ENCODE measurements at places on chromosomes 2 and 18. TPM values are rescaled to one million over a fixed set of nuclear protein-coding genes. Genes with fewer than 3 reads are reported as not detected.
A peak's percentile ranks its signal among the peaks of the same experiment; 100 is the strongest.

PID1 gene
- total RNA-seq, result not detected

RIT2 gene
- not detected for total RNA-seq

CCDC85A gene
- not detected for total RNA-seq

ACTR2 gene
- 270 TPM for total RNA-seq

MERTK gene
- 0.34 TPM for total RNA-seq

GPR55 gene
- total RNA-seq, result 4.7 TPM

PLEK gene
- total RNA-seq, result 39.9 TPM

NDUFV2 gene
- 137 TPM for total RNA-seq

SNORC gene
- 0.94 TPM for total RNA-seq

DNA sequence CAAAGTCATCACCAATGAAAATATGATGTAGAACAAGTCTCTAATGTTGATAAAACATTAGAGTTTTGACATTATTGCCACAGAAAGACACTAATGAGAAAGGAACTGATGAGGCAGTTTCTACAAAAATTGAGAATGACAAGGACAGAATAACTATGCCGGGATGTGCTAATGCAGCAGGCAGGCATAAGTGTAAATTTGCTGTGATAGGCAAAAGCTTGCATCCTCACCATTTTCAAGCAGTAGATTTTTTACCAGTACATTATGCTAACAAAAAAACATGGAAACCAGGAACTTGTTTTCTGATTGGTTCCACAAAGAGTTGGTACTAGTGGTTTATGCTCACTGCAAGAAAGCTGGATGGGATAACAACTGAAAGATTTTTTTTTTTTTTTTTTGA, 715.5 kb upstream of the LRRTM4 start:
- no peak for DNase-seq
- H3K27ac ChIP-seq, result no peak overlapping the region
- H3K4me3 ChIP-seq, result no peak overlapping the region
- no peaks in the 10 kb centered on the region for H3K27me3 ChIP-seq
- H3K36me3 ChIP-seq, result no peaks in the 10 kb centered on the region

- H3K27me3 ChIP-seq, result no peaks in the 10 kb centered on the region
- H3K27ac ChIP-seq, result no peak overlapping the region
- no peaks in the 10 kb centered on the region for H3K36me3 ChIP-seq
- H3K4me1 ChIP-seq, result no peaks in the 10 kb centered on the region
- no peak overlapping the region for H3K4me3 ChIP-seq
- no peak for DNase-seq
Measured at GRCh38 chr2:196528486-196529223, 110.9 kb upstream of the CCDC150 start.

DNA sequence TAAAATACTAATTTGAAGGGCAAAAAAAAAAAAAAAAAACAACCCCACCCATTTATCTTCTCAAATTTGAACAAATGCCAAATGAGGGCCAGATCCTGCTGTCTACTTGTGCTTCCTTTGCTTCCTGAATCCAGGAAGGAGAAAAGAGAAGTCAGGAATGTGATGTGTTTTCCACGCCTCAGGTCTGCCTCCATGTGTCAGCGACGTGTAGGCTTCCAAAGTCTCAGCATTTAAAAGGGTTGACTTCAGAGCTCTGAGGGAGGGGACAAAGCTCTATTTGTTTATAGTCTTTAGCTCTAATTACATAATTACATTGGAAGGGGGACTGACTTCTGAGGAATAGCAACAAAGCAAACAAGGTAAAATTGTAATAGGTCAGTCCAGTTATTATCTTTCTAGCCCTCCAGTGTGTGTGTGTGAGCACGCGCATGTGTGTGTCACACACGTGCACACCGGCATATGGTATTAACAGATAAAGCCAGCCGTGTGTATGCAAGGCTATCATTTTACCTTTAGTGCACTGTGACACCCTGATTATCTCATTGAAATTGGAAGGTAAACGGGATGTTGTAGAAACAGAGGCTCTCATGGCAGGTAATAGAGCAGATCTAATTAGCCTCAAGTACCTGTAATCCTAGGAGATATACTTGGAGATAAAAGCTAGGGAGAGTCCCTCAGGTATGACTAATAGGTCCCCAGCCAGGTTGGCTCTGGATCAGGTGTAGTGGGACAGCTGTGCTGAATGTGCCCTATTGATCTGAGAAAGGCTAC, 911.4 kb upstream of the ZEB2 start:
- no peak overlapping the region for H3K27ac ChIP-seq
- H3K4me1 ChIP-seq, result no peaks in the 10 kb centered on the region
- no peak overlapping the region for H3K4me3 ChIP-seq

- H3K36me3 ChIP-seq, result no peaks in the 10 kb centered on the region
- H3K4me3 ChIP-seq, result no peak overlapping the region
- DNase-seq, result no peak
- H3K4me1 ChIP-seq, result no peaks in the 10 kb centered on the region
Measured at GRCh38 chr2:163768881-163769695, 33.3 kb upstream of the FIGN start.

- H3K27ac ChIP-seq, result no peak overlapping the region
- H3K36me3 ChIP-seq, result no peaks in the 10 kb centered on the region
- no peaks in the 10 kb centered on the region for H3K27me3 ChIP-seq
- peaks cover 8% of the 10 kb centered on the region for H3K4me1 ChIP-seq
Measured at GRCh38 chr2:27920148-27920885, 29.8 kb downstream of the BABAM2 start.

- no peak overlapping the region for H3K27ac ChIP-seq
- H3K36me3 ChIP-seq, result no peaks in the 10 kb centered on the region
- DNase-seq, result no peak
- no peaks in the 10 kb centered on the region for H3K27me3 ChIP-seq
Measured at GRCh38 chr2:142718576-142719155, 158.8 kb upstream of the KYNU start.

DNA sequence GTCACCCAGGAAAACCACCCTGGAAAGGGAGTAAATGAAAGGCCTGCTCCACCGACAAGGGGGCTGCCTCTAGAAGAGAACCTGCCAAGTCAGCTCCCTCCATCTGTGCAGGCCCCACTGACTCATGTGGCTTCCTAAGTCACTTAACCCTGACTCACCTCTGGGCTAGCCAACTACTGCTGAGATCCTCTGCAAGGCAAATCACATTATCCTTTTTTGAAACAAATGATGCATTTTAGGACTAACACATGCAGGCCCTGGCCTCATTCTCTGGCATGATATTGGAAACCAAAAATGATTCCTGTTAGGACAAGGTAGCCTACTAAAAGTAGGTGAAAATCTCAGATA, 474.6 kb downstream of the EPHA4 start:
- no peak overlapping the region for H3K4me3 ChIP-seq
- no peak overlapping the region for H3K27ac ChIP-seq
- DNase-seq, result no peak

GRCh38 chr2:31886700-31887099, 124.1 kb downstream of the MEMO1 start:
- H3K36me3 ChIP-seq, result peaks cover 10% of the 10 kb centered on the region
- no peak overlapping the region for H3K27ac ChIP-seq
- peak; percentile 17 for DNase-seq

DNA sequence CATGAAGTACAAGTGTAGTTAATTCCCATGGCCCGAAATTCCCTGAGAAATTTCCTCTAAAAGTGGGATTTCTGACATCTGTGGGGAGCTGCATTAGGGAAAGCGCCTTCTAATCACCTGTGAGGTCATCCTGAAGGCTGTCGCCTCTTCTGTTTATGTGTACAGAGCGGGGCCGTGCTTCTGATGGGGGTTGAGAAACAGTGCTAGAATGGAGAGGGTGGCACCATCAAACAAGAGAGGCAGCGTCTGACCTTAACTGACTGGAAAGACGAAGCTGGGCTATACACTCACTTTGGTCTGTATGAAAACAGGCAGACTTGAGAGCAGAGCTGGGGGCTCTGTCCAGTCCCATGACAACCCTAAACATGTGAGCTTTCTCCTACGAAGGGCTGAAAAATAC, 44.2 kb upstream of the DNMT3A start:
- peaks cover 23% of the 10 kb centered on the region for H3K4me1 ChIP-seq
- no peak overlapping the region for H3K27ac ChIP-seq
- no peak overlapping the region for H3K4me3 ChIP-seq
- no peak for DNase-seq
- no peaks in the 10 kb centered on the region for H3K36me3 ChIP-seq

DNA sequence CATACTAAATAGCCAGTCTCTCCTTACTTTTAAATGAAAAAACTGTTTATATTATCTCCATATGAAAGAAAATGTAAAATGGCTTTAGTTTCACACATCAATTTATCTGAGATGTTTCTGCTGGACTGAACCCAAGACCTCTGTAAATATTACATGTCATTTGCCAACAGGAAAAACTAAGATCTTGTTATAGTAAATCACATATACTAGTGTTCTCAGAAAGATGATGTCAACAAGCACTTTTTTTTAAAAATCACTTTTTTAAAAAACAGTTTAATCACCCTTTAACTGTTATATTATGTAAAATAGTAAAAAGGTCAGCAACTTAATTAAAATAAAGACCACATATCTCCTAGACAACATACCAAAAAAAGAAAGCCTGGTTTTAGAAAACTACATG, 46.3 kb downstream of the PTPN2 start:
- no peaks in the 10 kb centered on the region for H3K27me3 ChIP-seq
- peak overlapping the region; percentile 76 for H3K27ac ChIP-seq
- peaks cover 30% of the 10 kb centered on the region for H3K4me1 ChIP-seq
- H3K36me3 ChIP-seq, result no peaks in the 10 kb centered on the region
- H3K4me3 ChIP-seq, result no peak overlapping the region
- DNase-seq, result no peak

GRCh38 chr2:240869956-240870875, 1.6 kb downstream of the AGXT start:
- H3K27me3 ChIP-seq, result no peaks in the 10 kb centered on the region
- H3K4me3 ChIP-seq, result no peak overlapping the region
- H3K4me1 ChIP-seq, result no peaks in the 10 kb centered on the region

DNA sequence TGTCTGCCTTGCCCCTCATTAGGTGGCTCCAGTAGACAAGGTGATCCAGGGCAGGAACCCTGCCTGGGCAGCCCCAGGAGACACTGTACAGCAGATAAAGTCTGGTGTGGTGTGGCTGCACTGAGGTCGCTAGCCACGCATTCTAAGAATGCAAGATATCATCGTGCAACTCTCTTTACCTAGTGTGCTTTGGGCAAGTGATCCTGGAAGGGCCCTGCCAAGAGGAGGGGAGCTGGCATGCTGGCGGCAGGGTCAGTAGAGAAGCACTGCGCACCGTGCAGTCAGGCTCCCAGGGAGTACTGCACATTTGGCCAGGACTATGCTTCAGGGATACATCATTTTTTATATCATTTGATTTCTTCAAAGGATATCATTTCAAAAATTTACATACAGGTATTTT, 195.3 kb upstream of the SMAD2 start:
- no peaks in the 10 kb centered on the region for H3K4me1 ChIP-seq
- H3K27ac ChIP-seq, result no peak overlapping the region
- H3K36me3 ChIP-seq, result no peaks in the 10 kb centered on the region
- no peaks in the 10 kb centered on the region for H3K27me3 ChIP-seq

- no peak overlapping the region for H3K4me3 ChIP-seq
- no peaks in the 10 kb centered on the region for H3K4me1 ChIP-seq
- no peak overlapping the region for H3K27ac ChIP-seq
- no peaks in the 10 kb centered on the region for H3K36me3 ChIP-seq
- no peaks in the 10 kb centered on the region for H3K27me3 ChIP-seq
Measured at GRCh38 chr2:4895371-4895770, 796.8 kb upstream of the SOX11 start.

GRCh38 chr2:63788071-63788470, 53.6 kb upstream of the UGP2 start:
- no peaks in the 10 kb centered on the region for H3K36me3 ChIP-seq
- no peaks in the 10 kb centered on the region for H3K27me3 ChIP-seq
- H3K4me3 ChIP-seq, result no peak overlapping the region
- H3K4me1 ChIP-seq, result no peaks in the 10 kb centered on the region

DNA sequence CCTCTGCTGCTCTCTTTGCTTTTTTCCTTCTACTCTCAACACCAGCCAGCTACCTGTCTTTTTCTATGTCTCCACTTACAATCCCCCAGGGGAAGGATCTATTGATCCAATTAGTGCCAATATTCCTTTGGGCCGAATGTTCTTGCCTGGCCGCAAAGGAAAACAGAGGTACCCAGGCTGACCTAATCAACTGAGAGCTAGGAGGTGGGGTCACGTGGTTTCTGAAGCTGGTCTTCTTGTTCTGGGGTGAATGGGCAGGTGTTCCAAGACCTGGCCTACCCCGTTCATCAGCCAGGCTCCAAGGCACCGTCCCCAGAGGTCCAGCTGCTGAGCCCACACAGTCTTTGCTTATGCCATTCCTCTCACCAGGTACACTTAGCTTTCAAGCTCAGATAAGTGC, 65.5 kb upstream of the EPAS1 start:
- H3K27ac ChIP-seq, result no peak overlapping the region
- H3K27me3 ChIP-seq, result no peaks in the 10 kb centered on the region
- no peaks in the 10 kb centered on the region for H3K4me1 ChIP-seq
- H3K4me3 ChIP-seq, result no peak overlapping the region

- no peak for DNase-seq
- no peaks in the 10 kb centered on the region for H3K36me3 ChIP-seq
- no peaks in the 10 kb centered on the region for H3K4me1 ChIP-seq
- H3K27me3 ChIP-seq, result no peaks in the 10 kb centered on the region
Measured at GRCh38 chr18:78659748-78660147, 319.9 kb upstream of the SALL3 start.

DNA sequence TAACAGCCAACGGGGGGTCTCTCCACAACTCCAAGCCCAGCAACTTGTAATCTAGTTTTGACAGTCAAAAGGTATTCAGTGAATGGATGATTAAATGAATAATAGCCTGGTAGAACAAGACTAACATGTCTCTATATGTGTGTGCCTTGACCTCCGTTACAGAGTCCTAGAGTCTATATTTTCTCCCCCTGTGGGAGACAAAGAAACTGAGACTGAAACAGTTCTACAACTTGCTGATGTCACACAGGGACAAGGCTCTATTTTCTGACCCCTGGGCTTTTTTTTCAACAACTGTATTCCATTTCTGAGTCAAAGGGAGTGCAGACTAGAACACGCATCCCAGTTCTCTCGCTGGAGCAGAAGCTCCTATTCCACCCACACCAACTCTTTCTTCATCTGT, 223.6 kb upstream of the AGAP1 start:
- H3K27ac ChIP-seq, result no peak overlapping the region
- DNase-seq, result no peak
- H3K4me1 ChIP-seq, result no peaks in the 10 kb centered on the region
- no peak overlapping the region for H3K4me3 ChIP-seq

GRCh38 chr2:212811921-212812320, 273.3 kb upstream of the ERBB4 start:
- DNase-seq, result no peak
- H3K27ac ChIP-seq, result no peak overlapping the region
- no peak overlapping the region for H3K4me3 ChIP-seq
- H3K36me3 ChIP-seq, result no peaks in the 10 kb centered on the region
- H3K27me3 ChIP-seq, result no peaks in the 10 kb centered on the region

- H3K27ac ChIP-seq, result no peak overlapping the region
- H3K36me3 ChIP-seq, result no peaks in the 10 kb centered on the region
- no peaks in the 10 kb centered on the region for H3K4me1 ChIP-seq
- H3K27me3 ChIP-seq, result no peaks in the 10 kb centered on the region
Measured at GRCh38 chr2:80073134-80073561, 231.4 kb downstream of the LRRTM1 start.

- no peak overlapping the region for H3K4me3 ChIP-seq
- H3K36me3 ChIP-seq, result no peaks in the 10 kb centered on the region
- DNase-seq, result no peak
- H3K27ac ChIP-seq, result no peak overlapping the region
Measured at GRCh38 chr2:47221946-47222345, 66.8 kb upstream of the STPG4 start.

Measured in B cell (primary cell).